NCI-H1436 treated with DMSO at 0.1 percent for 48 hours (cell line): ENCODE measurements at places on chromosomes 7 and 10.

DNA sequence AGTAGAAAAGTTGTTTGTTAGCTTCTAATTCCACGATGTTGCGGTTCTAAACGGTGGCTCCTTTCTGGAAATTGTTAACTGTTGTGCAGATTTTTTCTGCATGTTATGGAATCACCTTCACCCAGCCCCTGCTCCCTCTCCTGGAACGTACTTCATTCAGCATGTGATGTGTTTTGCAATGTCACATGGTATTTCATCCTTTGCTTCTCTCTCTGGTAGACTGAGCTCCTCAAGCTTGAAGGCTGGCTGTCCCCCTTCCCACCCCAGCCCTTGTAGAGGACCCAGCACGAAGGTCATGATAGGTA lies 4.4 kb downstream of the PPP2R2D start:
- no peak for DNase-seq

- DNase-seq: no peak
Measured at GRCh38 chr10:70296406-70296899, 12.6 kb upstream of the NPFFR1 start.

DNA sequence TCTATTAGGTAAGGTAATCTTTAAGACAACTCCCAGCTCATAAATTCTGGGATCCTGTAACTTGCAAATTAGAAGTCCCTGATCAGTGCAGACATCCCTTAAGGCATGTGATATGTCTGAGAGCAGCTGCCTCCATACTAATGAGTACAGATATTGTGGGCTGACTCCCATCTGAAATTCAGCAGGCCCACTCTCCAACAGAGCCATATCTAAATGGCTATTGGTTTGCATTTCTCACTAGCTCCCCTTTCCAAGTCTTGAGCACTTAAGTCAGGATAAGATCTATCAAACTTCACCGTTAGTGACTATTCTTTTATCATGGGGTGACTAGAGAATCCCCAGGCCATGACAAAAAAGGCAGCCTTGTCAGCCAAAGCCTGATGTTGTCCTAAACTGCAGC lies 785.4 kb downstream of the IPMK start:
- DNase-seq: no peak

GRCh38 chr7:3712841-3713240 lies 411.8 kb downstream of the SDK1 start:
- no peak for DNase-seq

DNA sequence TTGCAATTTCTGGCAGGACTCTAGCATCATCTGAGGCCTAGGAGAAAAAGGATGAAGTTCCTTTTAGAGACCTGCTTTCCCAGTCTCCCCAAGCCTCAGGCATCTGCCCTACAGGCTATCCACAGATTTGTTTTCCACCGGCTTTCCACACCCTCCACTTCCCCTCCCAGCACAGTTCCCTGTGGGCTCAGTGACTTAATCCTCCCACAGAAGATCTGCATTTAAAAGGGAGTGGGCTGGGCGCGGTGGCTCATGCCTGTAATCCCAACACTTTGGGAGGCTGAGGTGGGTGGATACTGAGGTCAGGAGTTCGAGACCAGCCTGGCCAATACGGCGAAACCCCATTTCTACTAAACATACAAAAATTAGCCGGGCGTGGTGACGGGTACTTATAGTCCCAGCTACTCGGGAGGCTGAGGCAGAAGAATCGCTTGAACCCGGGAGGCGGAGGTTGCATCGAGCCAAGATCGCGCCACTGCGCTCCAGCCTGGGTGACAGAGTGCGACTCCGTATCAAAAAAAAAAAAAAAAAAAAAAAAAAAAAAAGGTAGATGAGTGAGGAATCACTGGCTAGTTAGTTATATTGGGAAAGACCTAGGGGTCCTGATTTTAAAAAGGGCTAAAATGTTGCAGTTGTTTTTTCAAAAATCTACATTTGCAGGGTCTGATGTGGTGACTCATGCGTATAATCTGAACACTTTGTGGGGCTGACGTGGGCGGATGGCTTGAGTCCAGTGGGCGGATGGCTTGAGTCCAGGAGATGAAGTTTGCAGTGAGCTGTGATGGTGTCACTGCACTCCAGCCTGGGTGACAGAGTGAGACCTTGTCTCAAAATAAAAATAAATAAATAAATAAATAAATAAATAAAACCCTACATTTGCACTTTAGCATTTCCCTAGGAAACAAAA lies 119.5 kb downstream of the BAMBI start:
- no peak for DNase-seq

DNA sequence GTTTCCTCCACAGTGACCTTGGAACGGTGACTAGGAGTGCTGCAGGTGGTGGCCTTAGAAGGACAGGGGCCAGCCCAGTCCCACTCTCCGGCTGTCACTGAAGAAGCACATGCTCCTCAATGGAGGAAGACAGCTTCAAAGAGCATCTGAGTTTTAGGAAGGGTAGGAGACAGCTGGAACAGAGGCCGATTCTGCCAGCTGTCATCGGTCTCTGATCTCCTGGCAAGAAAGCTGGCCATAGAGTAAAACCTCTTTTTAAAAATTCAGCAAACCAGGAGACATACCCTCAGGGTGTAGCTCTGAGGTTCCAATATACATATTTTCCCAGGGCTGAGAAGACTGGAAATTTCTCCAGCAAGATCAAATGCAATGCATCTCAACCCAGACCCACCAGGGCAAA lies 55.9 kb downstream of the KCNMA1 start:
- no peak for DNase-seq

GRCh38 chr7:47042669-47043068 lies 539.2 kb downstream of the TNS3 start:
- no peak for DNase-seq

DNA sequence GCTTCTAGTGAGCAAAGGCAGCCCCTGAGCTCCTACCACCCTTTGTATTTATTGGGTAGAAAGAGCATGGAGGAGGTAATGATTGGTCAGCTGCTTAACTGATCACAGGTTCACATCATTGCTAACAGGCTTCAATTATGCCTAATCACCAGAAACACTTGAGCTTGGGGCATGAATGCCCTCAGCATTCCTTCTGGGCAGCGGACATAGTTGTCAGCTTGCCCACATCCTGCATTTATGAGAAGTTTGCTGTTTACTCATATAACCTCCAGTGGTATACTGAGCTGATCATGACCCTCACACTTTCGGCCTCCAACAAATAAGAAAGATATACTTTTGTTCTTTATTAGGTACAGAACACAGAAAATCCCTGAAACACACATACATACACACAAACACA lies 140.3 kb upstream of the ODAD2 start:
- no peak for DNase-seq

DNA sequence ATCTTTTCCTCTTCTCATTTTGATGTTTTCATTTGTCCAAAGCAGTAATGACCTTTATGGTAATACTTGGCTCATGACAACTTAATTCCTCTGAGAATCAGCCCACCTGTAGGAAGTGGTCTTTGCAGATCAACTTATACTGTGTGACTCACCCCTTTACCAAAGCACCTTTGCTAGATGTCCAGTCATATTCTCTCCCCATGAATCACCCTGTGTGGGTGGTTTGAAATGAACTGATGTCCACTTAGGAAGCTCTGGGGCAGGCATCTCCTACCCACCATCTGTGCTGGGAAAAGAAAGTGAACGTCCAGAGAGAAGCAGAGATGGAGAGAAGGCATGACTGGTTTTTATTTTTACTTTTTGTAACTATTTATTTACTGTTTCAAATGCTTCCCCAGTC lies 410.3 kb downstream of the KIF20B start:
- DNase-seq: no peak
